ENCODE measurements at places on chromosomes 2 and 18. TPM values are rescaled to one million over a fixed set of nuclear protein-coding genes. Genes with fewer than 3 reads are reported as not detected.

GRCh38 chr2:237563816-237564215, 2.6 kb upstream of the PRLH start:
- DNase-seq: peak; percentile 47

DNA sequence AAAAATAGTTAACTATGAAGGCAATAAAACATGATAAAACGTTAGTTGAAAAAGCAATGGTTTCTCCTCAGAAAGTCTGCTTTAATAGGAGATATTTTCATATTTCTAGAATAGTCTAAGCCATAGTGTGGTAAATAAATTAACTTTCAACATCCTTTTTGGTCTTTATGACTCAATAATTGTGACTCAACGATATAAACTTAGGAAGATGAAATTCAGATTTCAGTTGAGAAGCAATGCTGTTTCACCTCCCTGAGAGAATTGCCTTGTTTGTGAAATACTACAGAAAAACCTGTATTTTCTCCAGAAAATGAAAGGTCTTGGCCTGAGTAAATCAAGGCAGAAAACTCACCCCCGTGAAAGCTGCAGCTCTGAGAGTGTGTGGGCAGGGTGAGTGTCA, 166.9 kb downstream of the ETAA1 start:
- no peak for DNase-seq

TCF23 gene
- not detected for total RNA-seq

MOGAT1 gene
- total RNA-seq: not detected

DNA sequence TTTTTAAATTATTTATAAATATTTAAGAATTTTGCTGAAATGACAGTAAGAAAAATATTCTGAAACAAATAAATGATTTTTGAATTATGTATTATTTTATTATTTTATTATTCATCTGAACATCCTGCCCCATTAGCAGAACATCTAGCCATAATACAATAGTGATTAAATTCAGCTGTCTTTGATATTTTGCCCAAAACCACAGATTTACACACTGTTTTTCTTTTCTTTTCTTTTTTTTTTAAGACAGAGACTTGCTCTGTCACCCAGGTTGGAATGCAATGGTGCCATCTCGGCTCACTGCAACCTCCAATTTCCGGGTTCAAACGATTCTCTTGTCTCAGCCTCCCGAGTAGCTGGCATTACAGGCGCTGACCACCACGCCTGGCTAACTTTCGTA, 1.9 kb upstream of the SCYGR1 start:
- no peak for DNase-seq

DNA sequence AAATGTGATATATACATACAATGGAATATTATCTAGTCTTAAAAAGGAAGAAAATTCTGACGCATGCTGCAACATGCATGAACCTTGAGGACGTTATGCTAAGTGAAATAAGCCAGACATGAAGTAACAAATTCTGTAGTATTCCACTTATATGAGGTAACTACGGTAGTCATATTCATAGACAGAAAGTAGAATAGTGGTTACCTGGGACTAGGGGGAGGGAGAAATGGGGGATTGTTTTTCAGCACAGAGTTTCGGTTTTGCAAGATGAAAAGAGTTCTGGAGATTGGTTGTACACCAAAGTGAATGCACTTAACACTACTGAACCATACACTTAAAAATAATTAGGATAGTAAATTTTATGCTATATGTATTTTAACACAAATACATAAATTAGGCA, 215.9 kb upstream of the FBXO11 start:
- no peak for DNase-seq

CHRNG gene
- total RNA-seq: not detected

GRCh38 chr2:138441916-138442315, 59.7 kb upstream of the SPOPL start:
- DNase-seq: no peak

TFPI gene
- total RNA-seq: 1,146 TPM

NXPH2 gene
- total RNA-seq: not detected

- no peak for DNase-seq
Observed at GRCh38 chr2:178304333-178304732, 110.0 kb downstream of the OSBPL6 start.
